ENCODE measurements at places on chromosomes 3 and 15.

DNA sequence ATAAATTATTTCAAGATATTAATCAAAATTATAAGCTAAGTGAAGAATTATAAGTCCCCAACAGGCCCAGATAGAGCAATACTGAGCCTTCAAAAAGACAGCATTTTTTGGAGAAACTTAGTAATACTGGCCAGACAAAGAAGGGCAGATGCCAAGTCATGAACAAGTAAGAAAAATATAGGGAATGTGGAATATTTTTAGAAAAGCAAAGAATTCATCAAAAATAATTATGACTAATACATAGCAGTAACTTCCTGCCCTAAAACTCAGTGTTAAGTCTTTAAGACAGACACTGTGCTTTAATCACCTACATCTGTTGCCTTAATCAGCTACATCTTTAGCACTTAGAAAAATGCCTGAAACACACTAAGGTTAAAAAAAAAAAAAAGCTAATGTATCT lies 31.2 kb downstream of the DPH6 start:
- DNase-seq, result no peak

- no peak for DNase-seq
Measured at GRCh38 chr15:78509726-78510312, 2.4 kb downstream of the HYKK start.

GRCh38 chr3:45881078-45882022 lies 5.0 kb upstream of the CCR9 start:
- DNase-seq, result peak; percentile 43

GRCh38 chr3:12287727-12288181 lies 1.1 kb upstream of the PPARG start:
- peak; percentile 23 for DNase-seq

- DNase-seq, result no peak
Measured at GRCh38 chr3:49867871-49868321, 1.8 kb downstream of the CAMKV start.

- DNase-seq, result no peak
Measured at GRCh38 chr15:40354408-40355171, 3.4 kb upstream of the DISP2 start.

- no peak for DNase-seq
Measured at GRCh38 chr3:54888162-54888561, 39.7 kb downstream of the LRTM1 start.
